Upper lobe of right lung (tissue), 1 donor: ENCODE measurements at places on chromosomes 1 and 21. TPM values are rescaled to one million over a fixed set of nuclear protein-coding genes. Genes with fewer than 3 reads are reported as not detected.

DNA sequence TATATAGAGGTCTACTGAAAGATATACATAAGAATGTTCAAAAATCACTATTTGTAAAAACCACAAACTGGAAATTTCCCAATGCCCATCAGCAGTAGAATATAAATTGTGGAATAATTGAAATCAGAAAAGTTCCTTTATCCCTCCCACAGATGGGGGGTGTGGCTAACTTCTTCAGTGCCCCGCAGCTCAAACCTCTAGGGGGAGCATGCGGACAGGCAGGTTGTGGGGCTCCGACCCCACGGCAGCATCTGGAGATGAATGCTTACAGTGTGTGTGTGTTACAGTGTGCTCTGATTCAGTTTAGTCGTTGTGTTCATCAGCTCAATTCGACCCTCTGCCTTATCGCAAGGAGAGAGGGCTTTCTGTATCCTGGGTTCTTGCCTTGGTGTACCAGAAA lies 262.1 kb upstream of the LRRC7 start:
- no peak overlapping the region for H3K4me3 ChIP-seq
- no peaks in the 10 kb centered on the region for H3K27me3 ChIP-seq
- no peaks in the 10 kb centered on the region for H3K4me1 ChIP-seq
- no peak overlapping the region for H3K27ac ChIP-seq
- no peak for DNase-seq

The CFHR5 gene
- total RNA-seq: not detected

The DYRK3 gene
- 8.1 TPM for total RNA-seq

GRCh38 chr1:241635556-241636152 lies 4.5 kb downstream of the CHML start:
- peaks cover 3% of the 10 kb centered on the region for H3K36me3 ChIP-seq
- peaks cover 14% of the 10 kb centered on the region for H3K4me1 ChIP-seq
- DNase-seq: no peak
- no peak overlapping the region for H3K27ac ChIP-seq
- no peaks in the 10 kb centered on the region for H3K27me3 ChIP-seq

GRCh38 chr1:224433041-224433691 lies 1.4 kb downstream of the WDR26 start:
- H3K27ac ChIP-seq: peak overlapping the region; percentile 98
- peaks cover 26% of the 10 kb centered on the region for H3K36me3 ChIP-seq
- H3K4me3 ChIP-seq: peak overlapping the region; percentile 81
- H3K4me1 ChIP-seq: peaks cover 44% of the 10 kb centered on the region

The PRDM16 gene
- 21.0 TPM for total RNA-seq

DNA sequence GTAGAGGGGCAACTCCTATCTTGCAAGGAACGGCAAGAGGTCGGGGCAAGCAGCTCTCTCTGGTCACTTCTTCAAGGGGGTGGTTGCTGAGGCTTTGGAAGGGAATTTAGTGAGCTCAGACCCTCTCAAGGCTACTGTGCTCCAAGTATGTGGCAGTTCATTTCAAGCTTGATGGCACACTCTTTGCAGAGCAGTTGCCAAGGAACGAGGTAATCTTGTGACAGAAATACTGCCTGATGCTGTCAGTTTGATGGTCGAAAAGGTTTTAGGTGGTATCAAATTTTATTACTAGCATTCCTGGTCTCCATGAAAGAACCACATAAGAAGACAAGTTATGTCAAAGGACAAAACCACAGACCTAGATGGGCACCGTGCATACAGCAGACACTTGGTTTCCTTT lies 13.1 kb downstream of the CFAP298 start:
- H3K36me3 ChIP-seq: peaks cover 43% of the 10 kb centered on the region
- no peaks in the 10 kb centered on the region for H3K4me1 ChIP-seq
- H3K4me3 ChIP-seq: no peak overlapping the region

DNA sequence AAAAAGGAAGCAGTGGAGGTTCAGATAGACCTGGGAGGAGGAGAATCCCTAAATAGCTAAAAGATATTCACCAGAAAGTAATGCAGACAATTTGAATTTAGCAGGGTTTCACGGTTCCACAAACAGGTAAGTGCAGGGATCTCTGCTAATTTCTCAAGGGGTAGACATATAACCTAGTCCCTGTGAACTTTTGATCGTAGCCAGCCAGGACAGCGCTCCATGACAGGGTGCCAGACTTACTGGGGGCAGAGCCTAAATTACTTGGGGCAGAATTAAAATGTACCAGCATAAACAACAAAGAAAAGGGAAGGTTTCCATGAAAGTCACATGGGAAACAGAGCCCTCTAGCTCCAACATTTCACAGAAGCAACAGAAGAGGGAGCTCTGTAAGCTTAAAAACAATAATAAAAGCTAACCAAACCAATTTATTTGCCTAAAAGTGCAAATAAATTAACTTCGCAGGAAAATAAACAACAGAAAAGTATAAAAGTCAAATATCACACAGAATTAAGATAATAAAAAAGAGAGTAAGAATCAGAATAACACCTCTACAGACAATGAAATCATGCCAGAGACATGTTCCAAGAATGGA lies 198.3 kb downstream of the DUSP10 start:
- no peaks in the 10 kb centered on the region for H3K36me3 ChIP-seq
- no peak overlapping the region for H3K27ac ChIP-seq
- no peak for DNase-seq
- H3K4me1 ChIP-seq: no peaks in the 10 kb centered on the region
- no peak overlapping the region for H3K4me3 ChIP-seq
- H3K27me3 ChIP-seq: no peaks in the 10 kb centered on the region

GRCh38 chr1:55107101-55107500 lies 67.8 kb downstream of the PCSK9 start:
- H3K4me3 ChIP-seq: no peak overlapping the region
- H3K27me3 ChIP-seq: no peaks in the 10 kb centered on the region
- no peaks in the 10 kb centered on the region for H3K4me1 ChIP-seq

DNA sequence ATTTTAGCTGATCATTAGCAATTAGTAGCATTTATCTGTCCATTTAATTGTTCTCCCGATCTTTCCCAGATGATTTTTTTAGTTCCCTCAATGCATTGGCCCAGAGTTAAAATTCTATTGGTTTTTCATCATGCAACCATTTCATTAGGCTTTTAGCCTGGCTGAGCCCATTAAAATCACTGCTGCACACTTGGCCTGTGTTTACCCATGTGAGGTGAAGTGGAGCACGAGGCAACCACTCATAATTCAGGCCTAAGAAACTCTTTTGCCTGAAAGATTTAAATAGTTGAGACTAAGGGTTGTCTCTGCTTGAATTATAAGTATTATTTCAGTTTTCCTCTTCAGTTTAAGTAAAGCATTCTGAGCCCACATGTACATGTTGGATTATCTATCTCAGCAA lies 889.0 kb upstream of the ADGRL4 start:
- H3K36me3 ChIP-seq: no peaks in the 10 kb centered on the region
- DNase-seq: no peak
- H3K27ac ChIP-seq: no peak overlapping the region

- peak overlapping the region; percentile 46 for H3K4me3 ChIP-seq
- H3K36me3 ChIP-seq: peaks cover 12% of the 10 kb centered on the region
- peaks cover 6% of the 10 kb centered on the region for H3K4me1 ChIP-seq
- peak overlapping the region; percentile 55 for H3K27ac ChIP-seq
These were observed 79.2 kb downstream of the ARHGEF10L start for GRCh38 chr1:17618558-17619247.

The ERO1B gene
- total RNA-seq: 7.8 TPM

GRCh38 chr1:150971583-150972416 lies 2.8 kb downstream of the CERS2 start:
- peaks cover 47% of the 10 kb centered on the region for H3K4me1 ChIP-seq
- no peak for DNase-seq
- no peaks in the 10 kb centered on the region for H3K27me3 ChIP-seq
- peak overlapping the region; percentile 92 for H3K27ac ChIP-seq
- H3K4me3 ChIP-seq: peak overlapping the region; percentile 68

The CFAP45 gene
- total RNA-seq: 1.9 TPM

DNA sequence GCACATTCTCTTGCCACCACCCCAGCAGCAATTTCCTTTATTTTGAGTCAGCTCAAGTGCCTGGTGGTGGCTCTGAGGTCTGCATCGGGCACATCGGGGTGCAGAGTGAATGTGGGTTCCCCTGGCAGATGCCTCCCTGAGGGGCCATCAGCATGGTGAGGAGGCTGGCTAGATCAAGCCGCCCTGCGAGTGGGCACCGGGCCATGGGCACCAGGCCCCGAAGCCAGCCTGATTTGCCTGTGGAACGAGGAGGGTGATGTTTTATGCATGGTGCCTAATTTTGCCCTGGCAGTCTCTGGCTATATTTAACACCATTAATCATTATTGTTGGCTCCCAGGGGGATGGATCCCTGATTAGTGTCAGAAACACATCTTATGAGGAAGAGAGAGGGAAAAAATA lies 36.3 kb downstream of the ACTL8 start:
- H3K36me3 ChIP-seq: no peaks in the 10 kb centered on the region
- H3K4me3 ChIP-seq: no peak overlapping the region
- no peak for DNase-seq
- H3K27ac ChIP-seq: no peak overlapping the region

- H3K27ac ChIP-seq: peak overlapping the region; percentile 65
- H3K36me3 ChIP-seq: no peaks in the 10 kb centered on the region
- H3K4me1 ChIP-seq: peaks cover 27% of the 10 kb centered on the region
These were observed 1.0 kb upstream of the FAM89A start for GRCh38 chr1:231040800-231041718.

- no peaks in the 10 kb centered on the region for H3K36me3 ChIP-seq
- no peaks in the 10 kb centered on the region for H3K27me3 ChIP-seq
- peaks cover 52% of the 10 kb centered on the region for H3K4me1 ChIP-seq
- H3K4me3 ChIP-seq: peak overlapping the region; percentile 83
- DNase-seq: peak; percentile 96
These were observed 1.2 kb downstream of the AMPD2 start for GRCh38 chr1:109620841-109621286.

DNA sequence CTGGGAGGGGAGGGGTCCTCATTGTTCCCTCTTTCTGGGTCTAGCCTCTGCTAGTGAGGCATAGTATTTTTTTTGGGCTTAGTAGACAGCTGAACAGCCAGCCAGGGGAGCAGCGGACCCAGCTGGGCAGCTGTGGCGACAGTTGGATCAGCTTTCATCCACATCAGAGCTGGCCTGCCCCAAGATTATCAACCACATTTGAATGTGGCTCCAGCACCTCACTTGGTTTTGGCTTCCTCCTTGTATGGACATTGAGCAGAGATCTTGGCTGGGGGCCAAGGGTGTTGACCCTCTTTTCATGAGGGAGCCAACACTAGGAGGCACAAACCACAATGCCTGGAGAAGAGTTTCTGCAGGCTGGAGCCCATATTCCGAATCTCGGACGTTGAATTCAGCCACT lies 25.0 kb downstream of the WNT4 start:
- no peak overlapping the region for H3K27ac ChIP-seq
- H3K27me3 ChIP-seq: no peaks in the 10 kb centered on the region
- H3K36me3 ChIP-seq: peaks cover 21% of the 10 kb centered on the region
- DNase-seq: no peak
- H3K4me1 ChIP-seq: peaks cover 3% of the 10 kb centered on the region

GRCh38 chr1:87765681-87766070 lies 437.0 kb downstream of the LMO4 start:
- no peaks in the 10 kb centered on the region for H3K4me1 ChIP-seq
- H3K4me3 ChIP-seq: no peak overlapping the region

- no peak overlapping the region for H3K27ac ChIP-seq
- H3K36me3 ChIP-seq: no peaks in the 10 kb centered on the region
- no peaks in the 10 kb centered on the region for H3K27me3 ChIP-seq
- no peak overlapping the region for H3K4me3 ChIP-seq
These were observed 16.7 kb downstream of the JUN start for GRCh38 chr1:58767143-58767542.

GRCh38 chr1:94597701-94598100 lies 56.1 kb upstream of the F3 start:
- no peak overlapping the region for H3K4me3 ChIP-seq
- H3K4me1 ChIP-seq: peaks cover 9% of the 10 kb centered on the region
- no peaks in the 10 kb centered on the region for H3K36me3 ChIP-seq
- H3K27me3 ChIP-seq: no peaks in the 10 kb centered on the region
- no peak for DNase-seq

- no peaks in the 10 kb centered on the region for H3K4me1 ChIP-seq
- no peak overlapping the region for H3K27ac ChIP-seq
- H3K36me3 ChIP-seq: no peaks in the 10 kb centered on the region
- H3K4me3 ChIP-seq: no peak overlapping the region
These were observed 66.0 kb upstream of the CLDN14 start for GRCh38 chr21:36545776-36546511.

DNA sequence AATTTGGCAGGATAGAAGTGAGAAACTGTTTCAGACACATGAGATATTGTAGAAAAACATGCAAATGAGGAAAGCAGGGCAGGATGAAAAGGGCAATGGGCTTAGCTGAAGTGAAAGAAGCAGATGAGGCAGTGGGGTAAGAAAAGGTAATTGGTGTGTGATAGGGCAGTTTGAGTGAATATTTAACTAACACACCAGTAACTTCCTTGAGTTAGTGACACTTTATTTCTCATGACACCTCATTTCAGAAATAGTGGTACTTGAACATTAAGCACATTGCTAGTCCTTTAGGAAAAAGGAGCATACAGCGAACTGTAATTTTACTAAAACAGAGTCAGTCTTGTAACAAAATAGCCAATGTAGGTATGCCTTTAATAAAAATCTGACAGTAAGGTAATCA lies 415.0 kb downstream of the DPYD start:
- peaks cover 7% of the 10 kb centered on the region for H3K36me3 ChIP-seq
- no peak for DNase-seq
- no peak overlapping the region for H3K27ac ChIP-seq

- H3K27me3 ChIP-seq: no peaks in the 10 kb centered on the region
- H3K4me1 ChIP-seq: no peaks in the 10 kb centered on the region
- no peak overlapping the region for H3K27ac ChIP-seq
- no peaks in the 10 kb centered on the region for H3K36me3 ChIP-seq
- DNase-seq: no peak
- H3K4me3 ChIP-seq: no peak overlapping the region
These were observed 56.9 kb downstream of the LRRC8D start for GRCh38 chr1:89877756-89878155.

GRCh38 chr1:29521811-29522580 lies 285.7 kb downstream of the PTPRU start:
- no peak overlapping the region for H3K4me3 ChIP-seq
- H3K27ac ChIP-seq: no peak overlapping the region
- DNase-seq: peak; percentile 54

The PRELP gene
- total RNA-seq: 91.8 TPM

- DNase-seq: no peak
- H3K27ac ChIP-seq: no peak overlapping the region
- H3K27me3 ChIP-seq: no peaks in the 10 kb centered on the region
- no peaks in the 10 kb centered on the region for H3K4me1 ChIP-seq
These were observed 25.9 kb upstream of the USP25 start for GRCh38 chr21:15703932-15704331.

The CLCA4 gene
- not detected for total RNA-seq

- DNase-seq: no peak
- no peaks in the 10 kb centered on the region for H3K27me3 ChIP-seq
- H3K36me3 ChIP-seq: no peaks in the 10 kb centered on the region
- H3K27ac ChIP-seq: no peak overlapping the region
- H3K4me3 ChIP-seq: no peak overlapping the region
- no peaks in the 10 kb centered on the region for H3K4me1 ChIP-seq
These were observed 27.7 kb downstream of the UBE2U start for GRCh38 chr1:64231153-64231552.

The RNU1-2 gene
- 6,622 TPM for total RNA-seq

The KCND3 gene
- total RNA-seq: 6.3 TPM

The OR2T29 gene
- not detected for total RNA-seq

GRCh38 chr1:119080586-119080985 lies 59.9 kb downstream of the WARS2 start:
- H3K4me1 ChIP-seq: no peaks in the 10 kb centered on the region
- H3K36me3 ChIP-seq: no peaks in the 10 kb centered on the region
- no peak for DNase-seq
- no peak overlapping the region for H3K4me3 ChIP-seq
- H3K27me3 ChIP-seq: no peaks in the 10 kb centered on the region

The WDR64 gene
- not detected for total RNA-seq
